Stimulated activated CD8-positive, alpha-beta memory T cell treated with anti-CD3 and anti-CD28 coated beads, Interleukin-7, amount 100 ng/mL, for 48 hours (primary cell): ENCODE measurements at places on chromosomes 3 and 15.

DNA sequence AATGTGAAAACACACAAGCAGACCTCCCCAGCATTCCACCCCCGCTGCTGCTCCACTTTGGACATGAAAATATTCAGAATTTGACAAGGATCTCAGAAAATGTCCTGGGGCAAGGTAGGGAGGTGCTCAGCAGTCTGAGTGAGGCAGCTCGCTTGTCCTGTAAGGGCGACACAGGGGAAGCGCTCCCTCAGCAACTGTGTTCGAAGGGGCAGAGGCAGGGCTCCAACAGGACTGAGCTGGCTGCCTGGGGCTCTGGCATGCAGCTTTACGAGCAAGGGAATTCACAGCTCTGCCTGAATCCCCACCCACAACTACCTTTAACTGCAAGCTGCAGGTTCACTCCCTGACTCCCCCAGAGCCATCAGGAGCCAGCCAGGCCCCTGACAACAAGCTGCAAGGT, 287.0 kb upstream of the LYSMD4 start:
- no peak for DNase-seq

- no peak for DNase-seq
Observed at GRCh38 chr3:64039981-64040733, 16.9 kb upstream of the PSMD6 start.

- no peak for DNase-seq
Observed at GRCh38 chr15:26516102-26516980, 256.5 kb downstream of the GABRB3 start.

DNA sequence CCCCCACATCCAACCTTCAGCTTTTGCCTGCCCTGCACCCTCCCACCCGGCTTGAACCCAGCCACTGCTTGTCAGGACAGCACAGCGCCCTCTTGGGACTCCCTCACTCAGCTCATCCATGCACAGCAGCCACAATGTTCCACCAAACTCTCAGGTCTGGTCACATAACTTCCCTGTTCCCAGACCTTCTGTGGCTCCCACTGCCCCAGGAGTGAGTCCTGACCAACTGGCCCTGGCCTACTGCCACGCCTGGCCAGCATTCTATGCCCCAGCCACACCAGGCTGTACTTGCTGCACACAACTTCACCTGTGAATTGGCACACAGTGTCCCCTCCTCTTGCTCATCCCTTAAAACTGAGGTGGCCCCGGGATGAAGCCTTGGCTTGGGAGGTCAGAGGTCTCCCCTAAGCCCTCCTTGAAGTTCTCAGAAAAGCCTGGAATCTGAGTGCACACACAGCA, 21.0 kb downstream of the PLXNB1 start:
- no peak for DNase-seq

DNA sequence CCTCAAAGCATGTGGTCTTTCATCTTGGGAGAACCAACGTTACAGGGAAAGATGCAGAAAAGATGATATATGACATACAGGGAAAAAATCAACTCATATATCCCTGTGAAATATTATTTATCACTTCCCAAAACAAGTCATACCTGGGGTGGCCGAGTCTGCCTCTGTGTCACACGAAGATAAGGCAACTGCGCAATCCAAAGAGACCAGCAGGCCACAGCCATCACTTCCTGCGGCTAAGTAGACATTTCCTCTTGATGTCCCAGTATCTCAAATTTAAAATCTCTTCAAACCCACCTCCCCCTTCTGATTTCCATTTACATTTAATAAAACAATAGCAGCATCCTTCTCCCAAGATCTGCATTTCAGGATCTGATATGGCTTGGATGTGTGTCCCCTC, 71.5 kb downstream of the IGF2BP2 start:
- no peak for DNase-seq

GRCh38 chr3:143334231-143334630, 214.7 kb downstream of the CHST2 start:
- DNase-seq: no peak

- no peak for DNase-seq
Observed at GRCh38 chr3:190110826-190111225, 9.9 kb downstream of the P3H2 start.

DNA sequence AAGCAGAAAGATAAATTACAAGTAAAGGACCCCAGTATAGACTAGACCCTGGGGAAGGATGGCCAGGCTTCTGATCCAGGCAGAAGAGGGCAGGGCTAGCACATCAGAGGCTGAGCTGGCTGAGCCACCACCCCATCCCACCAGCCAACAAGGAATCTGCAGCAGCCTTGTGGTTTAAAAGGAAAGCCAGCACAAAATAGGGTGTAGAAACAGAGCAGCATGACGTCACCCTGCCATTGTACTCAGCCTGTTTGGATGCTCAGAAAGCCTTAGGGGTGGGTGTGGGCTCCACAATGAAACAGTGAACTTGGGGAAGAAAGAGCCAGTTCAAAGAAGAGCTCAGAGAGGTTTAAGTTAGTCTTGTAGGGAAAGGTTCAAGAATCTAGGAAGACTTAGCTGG, 28.2 kb downstream of the DUOX1 start:
- no peak for DNase-seq

DNA sequence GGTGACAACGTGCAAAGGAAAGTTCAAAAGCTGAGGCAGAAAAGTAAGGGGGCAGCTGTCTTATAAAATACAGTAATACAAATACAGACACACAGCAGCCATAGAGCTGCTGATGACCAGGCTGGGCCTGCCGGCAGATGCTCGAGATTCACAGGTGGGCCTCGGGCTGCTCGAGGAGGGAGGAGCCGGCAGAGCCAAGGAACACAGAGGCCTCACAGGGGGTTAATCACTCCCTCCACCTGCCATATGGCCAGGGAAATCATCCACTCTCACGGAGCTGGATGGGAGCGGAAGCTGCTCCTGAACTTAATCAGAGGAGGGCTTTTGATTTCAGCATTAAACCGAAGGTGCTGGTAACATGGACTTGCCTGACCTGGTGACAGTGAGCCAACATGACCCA, 29.6 kb upstream of the MGLL start:
- no peak for DNase-seq

- DNase-seq: peak; percentile 28
Observed at GRCh38 chr3:134600685-134601463, 49.9 kb downstream of the KY start.

DNA sequence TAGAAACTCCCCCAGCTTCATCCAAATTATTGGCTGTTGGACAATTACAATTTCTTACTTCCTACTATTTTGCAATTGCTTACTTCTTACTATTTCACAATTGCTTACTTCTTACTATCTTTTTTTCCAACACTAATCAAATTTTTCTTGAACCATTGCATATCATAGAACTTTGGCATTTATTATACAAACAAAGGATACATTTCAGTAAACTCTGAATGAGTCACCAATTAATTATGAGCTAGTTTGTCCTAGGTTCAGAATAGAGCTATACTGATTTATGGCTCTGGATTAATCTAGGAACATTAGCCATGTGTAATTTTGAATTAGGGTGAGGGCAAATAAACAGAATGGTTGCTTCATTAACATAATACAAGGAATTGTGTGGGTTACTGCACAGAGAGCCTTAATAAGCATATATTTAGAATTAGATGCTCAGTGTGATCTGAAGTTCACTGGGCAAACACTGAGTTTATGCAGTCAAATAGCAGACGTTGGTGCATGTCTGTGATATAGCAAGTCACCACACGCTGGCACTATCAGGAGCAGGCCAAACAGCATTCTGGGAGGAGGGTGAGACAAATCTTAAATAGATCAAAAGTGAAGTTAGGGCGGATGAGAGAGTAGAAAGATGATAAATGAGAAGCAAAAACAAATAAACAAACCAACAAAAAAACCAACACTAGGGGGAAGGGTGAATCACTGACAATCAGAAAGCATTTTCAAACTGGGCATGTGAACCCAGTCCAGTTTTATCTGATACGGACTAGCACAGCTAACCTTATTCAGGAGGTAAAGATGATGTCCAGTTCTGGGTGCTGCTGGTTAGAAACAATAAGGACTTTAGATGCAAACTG, 21.5 kb downstream of the GABRR3 start:
- no peak for DNase-seq

- no peak for DNase-seq
Observed at GRCh38 chr3:13532631-13533030, 16.3 kb upstream of the FBLN2 start.

GRCh38 chr3:50616003-50616769, 765 bp upstream of the MAPKAPK3 start:
- DNase-seq: peak; percentile 78

- no peak for DNase-seq
Observed at GRCh38 chr3:7288133-7288532, 427.2 kb downstream of the GRM7 start.

DNA sequence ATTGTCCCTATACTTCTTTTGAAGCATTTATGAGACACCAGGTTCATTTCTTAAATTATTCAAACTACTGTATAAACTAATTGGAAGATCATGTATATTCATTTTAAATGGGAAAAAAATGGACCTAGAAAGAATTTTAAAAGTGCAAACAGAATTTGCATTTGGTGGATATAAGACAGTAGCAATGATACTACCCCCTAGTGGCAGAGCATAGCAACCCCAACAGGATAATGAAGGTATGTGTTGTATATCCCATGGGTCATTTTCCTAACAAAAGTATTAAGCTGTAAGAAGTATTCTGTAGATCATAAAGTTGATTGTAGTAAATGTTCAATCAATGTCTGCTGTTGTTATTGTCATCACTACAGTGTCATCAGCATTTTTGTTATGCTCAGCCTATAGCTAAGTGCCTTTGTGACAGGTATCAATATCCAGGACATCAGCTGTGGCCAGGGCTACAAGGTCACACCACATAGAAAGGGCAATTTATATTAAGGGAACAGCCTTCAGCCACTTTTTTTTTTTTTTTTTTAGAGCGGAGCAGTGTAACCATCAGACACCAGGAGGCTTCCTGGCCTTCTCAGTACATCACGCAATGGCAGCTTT, 175.8 kb downstream of the FOXB1 start:
- DNase-seq: no peak

DNA sequence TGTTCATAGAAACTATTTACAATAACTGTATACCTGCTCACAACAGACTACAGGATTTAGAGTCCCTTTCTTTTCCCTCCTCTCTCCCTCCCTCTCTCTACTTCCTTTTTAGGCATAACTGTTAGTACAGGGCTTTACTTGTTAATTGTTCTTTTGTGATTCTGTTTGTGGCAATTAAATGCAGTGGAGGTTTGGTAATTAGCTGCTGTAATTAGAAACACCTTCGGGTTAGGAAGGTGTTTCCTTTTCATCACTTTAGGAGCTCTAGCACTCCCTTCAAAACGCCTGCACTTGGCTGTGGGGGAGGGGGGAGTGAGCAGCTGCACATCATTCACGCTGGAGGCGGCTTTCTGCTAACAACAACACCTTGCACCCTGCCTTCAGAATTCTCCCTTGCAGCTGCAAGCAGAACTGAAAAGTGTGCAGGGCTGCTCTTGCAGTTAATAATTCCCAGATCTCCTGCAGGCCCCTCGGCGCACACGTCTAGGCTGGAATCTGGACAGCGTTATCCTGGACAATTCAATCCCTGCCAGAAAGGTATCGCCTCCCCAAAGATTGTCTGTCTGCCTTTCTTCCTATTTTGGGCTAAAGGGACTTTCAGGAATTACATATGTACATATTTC, 242.6 kb upstream of the RGMA start:
- no peak for DNase-seq
